ENCODE measurements at places on chromosomes 4 and X. TPM values are rescaled to one million over a fixed set of nuclear protein-coding genes. Genes with fewer than 3 reads are reported as not detected.

Gene PDK3
- total RNA-seq, result 24.8 TPM

- H3K4me1 ChIP-seq, result no peaks in the 10 kb centered on the region
- no peaks in the 10 kb centered on the region for H3K27me3 ChIP-seq
- no peak overlapping the region for H3K27ac ChIP-seq
Observed at GRCh38 chrX:12319992-12320391, 181.7 kb downstream of the FRMPD4 start.

DNA sequence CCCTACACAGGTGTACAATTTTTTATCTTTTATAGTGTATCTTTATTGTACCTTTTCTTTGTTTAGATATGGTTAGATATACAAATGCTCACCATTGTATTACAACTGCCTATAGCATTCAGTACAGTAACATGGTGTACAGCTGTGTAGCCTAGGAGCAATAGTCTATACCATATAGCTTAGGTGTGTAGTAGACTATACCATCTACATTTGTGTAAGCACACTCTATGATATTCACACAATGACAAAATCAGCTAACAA, 80.3 kb downstream of the FAM13A start:
- no peak for DNase-seq
- H3K36me3 ChIP-seq, result no peaks in the 10 kb centered on the region
- no peaks in the 10 kb centered on the region for H3K4me1 ChIP-seq
- no peak overlapping the region for H3K4me3 ChIP-seq

GRCh38 chrX:154458116-154458953, at the start of gene PLXNA3:
Gene PLXNA3, plus strand, starts transcription at chrX:154458281. Its CDS starts 1,903 bp downstream, at chrX:154460184.
- no peaks in the 10 kb centered on the region for H3K36me3 ChIP-seq
- DNase-seq, result no peak
- H3K27ac ChIP-seq, result no peak within 1 kb of the TSS
- peak within 1 kb of the TSS; percentile 47 for H3K4me3 ChIP-seq
- H3K27me3 ChIP-seq, result no peaks in the 10 kb centered on the region

DNA sequence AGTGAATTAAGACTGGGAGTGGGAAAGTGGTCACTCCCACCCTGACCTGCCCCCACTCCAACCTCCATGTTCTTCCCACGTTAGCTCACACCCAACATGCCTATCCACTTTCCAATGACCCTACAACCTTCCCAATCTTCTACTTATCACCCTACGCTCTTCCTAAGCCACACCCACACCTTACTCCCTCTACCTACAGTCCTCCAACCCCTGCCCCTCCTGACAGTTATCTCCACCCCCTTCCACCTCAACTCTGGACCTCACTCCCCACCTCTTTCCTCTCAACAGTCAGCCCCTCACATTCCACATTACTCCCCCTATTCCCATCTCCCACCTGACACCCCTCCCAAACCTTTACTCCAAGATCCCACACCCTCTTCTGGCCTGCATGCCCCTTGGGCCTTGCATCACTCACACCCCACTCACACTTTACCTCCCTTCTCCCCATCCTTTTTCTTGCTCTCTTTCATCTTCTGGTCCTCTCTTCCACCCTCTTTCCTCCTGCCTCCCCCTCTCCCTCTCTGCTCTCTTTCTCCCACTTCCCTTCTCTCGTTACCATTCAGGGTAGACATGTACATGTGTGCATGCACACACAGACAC, 6.9 kb downstream of the NALF2 start:
- H3K4me3 ChIP-seq, result no peak overlapping the region
- no peaks in the 10 kb centered on the region for H3K36me3 ChIP-seq
- H3K4me1 ChIP-seq, result peaks cover 5% of the 10 kb centered on the region

DNA sequence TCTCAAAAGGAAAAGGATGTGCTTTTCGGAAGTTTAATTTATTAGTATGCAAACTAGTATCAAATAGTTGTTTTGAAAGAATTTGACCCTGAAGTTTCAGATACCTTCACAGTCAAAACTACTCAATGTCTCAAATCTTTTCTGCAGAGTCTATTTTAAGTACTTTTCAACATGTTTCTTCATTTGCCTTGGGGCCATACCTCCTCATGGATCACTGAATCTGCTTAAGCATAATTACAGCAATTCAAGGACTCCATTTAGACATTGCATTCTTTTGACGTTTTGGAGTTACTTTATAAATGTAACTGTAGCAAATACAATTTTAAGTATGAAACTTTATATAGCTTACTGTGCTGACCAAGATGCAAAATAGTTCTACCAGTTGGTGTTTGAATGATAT, 25.5 kb downstream of the PALLD start:
- no peak overlapping the region for H3K27ac ChIP-seq
- no peak overlapping the region for H3K4me3 ChIP-seq
- H3K36me3 ChIP-seq, result no peaks in the 10 kb centered on the region
- no peaks in the 10 kb centered on the region for H3K4me1 ChIP-seq
- H3K27me3 ChIP-seq, result no peaks in the 10 kb centered on the region

- no peak overlapping the region for H3K4me3 ChIP-seq
- H3K4me1 ChIP-seq, result peaks cover 3% of the 10 kb centered on the region
- H3K36me3 ChIP-seq, result no peaks in the 10 kb centered on the region
- H3K27me3 ChIP-seq, result no peaks in the 10 kb centered on the region
- no peak overlapping the region for H3K27ac ChIP-seq
Observed at GRCh38 chr4:119246177-119246733, 33.7 kb downstream of the USP53 start.
